Midbrain (tissue), 1 donor: ENCODE measurements at places on chromosomes 16 and 17.

- DNase-seq = no peak
Measured at GRCh38 chr16:57758331-57759117, 23.0 kb downstream of the KATNB1 start.

GRCh38 chr17:76278268-76278908 lies 13.2 kb downstream of the UBALD2 start:
- DNase-seq = no peak

GRCh38 chr17:34437188-34437587 lies 74.2 kb upstream of the CCL1 start:
- no peak for DNase-seq

- DNase-seq = no peak
Measured at GRCh38 chr17:33012522-33013033, 20.9 kb downstream of the SPACA3 start.

- DNase-seq = no peak
Measured at GRCh38 chr17:13268791-13269595, 251.2 kb upstream of the ELAC2 start.

- DNase-seq = no peak
Measured at GRCh38 chr17:17833658-17834357, 3.0 kb downstream of the SREBF1 start.

DNA sequence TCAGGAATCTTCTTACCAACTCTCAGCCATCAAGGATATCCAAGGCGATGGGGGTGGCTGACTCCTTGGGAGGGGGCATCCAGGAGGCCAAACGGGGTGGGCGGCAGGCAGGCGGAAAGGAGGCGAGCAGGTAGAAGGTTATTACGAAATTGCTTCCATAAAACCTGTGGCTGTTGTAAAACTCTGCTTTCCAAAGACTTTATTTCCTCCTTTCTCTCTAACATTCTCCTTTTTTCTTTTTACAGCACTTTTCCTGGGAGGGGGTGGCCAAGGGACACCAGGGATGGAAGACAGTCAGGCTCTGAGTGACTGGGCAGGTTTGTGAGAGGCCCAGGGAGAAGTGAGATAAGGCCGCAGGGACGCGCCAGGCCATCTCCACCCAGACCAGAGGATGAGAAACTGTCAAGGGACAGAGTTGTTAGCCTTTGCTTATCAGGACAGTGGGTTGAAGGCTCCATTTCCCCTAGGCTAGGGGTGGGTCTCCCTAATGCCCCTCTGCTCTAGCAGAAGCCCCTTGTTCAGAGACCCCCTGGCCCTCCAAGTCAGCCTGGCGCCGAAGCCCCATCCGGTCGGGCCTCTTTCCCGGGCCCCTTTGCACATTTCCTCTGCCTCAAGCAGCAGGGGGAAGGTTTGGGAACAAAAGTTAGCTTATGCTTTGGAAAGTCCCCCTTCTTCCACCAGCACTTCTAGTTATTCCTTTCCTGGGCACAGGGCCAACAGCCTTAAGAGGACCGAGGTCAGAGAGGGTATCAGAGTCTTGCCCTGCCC lies 5.0 kb upstream of the HOXB9 start:
- DNase-seq = no peak

- DNase-seq = no peak
Measured at GRCh38 chr16:64144617-64145016, 977.2 kb downstream of the CDH11 start.

DNA sequence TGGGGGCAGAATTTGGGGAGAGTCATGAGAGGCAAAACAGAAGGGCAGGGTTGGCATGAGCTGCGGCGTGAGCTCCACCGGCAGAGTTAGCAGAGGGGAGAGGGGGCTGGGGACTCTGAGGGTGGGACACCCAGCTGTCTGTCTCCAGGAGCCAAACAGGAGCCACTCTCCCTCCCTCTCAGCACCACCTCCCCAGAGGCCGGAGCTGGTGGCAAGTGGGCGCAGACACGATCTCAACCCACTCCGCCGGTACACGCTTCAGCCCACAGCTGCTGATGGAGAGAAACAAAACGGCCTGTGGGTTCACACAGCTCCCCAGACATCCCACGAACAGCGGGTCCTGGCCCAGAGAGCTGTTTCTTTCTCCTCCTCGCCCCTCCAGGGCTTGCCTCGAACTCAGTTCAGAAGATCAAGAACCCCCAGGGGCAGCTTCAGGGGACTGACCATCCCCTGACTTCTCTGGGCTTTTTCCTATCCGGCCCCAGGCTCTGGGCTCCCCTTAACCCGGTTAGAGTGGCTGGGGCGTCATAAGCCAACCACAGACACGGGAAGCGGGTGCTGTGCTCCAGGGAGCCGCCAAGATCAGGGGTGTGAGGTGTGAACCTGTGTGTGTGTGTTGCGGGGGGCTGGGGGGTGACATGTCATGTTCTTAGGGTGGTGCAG lies 7.6 kb downstream of the RHBDF2 start:
- no peak for DNase-seq

GRCh38 chr17:75908201-75908600 lies 3.5 kb upstream of the MRPL38 start:
- no peak for DNase-seq

GRCh38 chr16:28189245-28189644 lies 22.5 kb downstream of the XPO6 start:
- DNase-seq = no peak

GRCh38 chr16:68408967-68409366 lies 39.3 kb downstream of the SMPD3 start:
- DNase-seq = no peak

GRCh38 chr17:37570527-37571093 lies 38.6 kb downstream of the SYNRG start:
- DNase-seq = no peak

GRCh38 chr16:72554935-72555334 lies 383.0 kb upstream of the PMFBP1 start:
- no peak for DNase-seq

- DNase-seq = no peak
Measured at GRCh38 chr17:4344926-4345325, 21.5 kb downstream of the UBE2G1 start.

DNA sequence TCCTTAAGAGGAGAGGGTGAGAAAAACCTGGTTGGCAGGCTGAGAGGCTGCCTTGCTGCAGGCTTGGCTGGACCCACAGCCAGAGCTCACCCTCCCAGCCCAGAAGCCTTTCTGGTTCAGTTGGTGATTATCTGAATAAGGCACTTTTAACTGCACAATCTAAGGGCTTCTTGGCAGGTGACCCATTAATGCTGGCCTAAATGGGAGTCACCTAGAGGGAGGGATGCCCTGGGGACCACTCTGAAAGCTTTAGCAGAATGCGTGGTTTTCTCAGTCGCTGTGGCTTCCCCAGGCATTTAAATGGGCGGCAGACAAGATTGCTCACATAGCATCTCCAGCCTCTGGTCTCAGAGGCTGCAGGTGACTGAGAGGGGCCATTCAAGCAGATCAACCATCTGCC lies 33.2 kb upstream of the SHISA9 start:
- no peak for DNase-seq

GRCh38 chr16:65919145-65919985 lies 447.1 kb upstream of the CDH5 start:
- DNase-seq = no peak

DNA sequence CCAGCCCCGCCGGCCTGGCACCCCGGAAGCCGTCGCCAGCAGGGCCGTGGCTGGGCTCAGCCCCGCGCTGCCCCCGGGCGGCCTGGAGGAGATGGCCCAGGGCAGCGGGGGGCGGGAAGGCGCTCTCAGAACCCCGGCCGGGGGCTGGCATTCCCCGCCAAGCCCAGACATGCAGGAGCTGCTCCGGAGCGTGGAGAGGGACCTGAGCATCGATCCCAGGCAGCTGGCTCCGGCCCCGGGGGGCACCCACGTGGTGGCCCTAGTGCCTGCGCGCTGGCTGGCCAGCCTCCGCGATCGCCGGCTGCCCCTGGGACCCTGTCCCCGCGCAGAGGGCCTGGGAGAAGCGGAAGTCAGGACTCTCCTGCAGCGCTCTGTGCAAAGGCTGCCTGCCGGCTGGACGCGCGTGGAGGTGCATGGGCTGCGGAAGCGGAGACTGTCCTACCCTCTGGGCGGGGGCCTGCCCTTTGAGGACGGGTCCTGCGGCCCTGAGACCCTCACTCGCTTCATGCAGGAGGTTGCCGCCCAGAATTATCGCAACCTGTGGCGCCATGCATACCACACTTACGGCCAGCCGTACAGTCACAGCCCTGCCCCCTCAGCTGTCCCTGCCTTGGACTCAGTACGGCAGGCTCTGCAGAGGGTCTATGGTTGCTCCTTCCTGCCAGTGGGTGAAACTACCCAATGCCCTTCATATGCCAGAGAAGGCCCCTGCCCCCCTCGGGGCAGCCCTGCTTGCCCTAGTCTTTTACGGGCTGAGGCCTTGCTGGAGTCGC lies 551 bp downstream of the WDR81 start:
- DNase-seq = no peak

DNA sequence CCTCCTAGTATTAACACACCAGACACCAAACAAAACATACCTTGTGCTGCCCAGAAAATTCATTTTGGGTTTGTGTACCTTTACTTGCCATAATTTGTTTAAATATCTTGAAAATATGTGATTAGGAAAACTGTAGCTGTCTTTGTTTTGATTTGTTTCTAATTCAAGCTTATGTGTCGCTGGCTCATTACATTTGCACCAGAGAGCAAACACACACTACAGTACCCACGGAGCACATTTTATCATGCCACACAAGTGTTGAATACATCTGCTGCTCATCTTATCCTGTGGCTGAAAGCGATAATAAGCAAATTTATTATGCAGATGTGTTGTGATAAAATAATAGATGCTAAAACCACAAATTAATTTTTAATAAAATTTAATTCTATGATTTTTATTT lies 63.1 kb downstream of the SPAG9 start:
- DNase-seq = no peak

GRCh38 chr17:8153525-8153956 lies 1.3 kb upstream of the PER1 start:
- DNase-seq = peak; percentile 74

DNA sequence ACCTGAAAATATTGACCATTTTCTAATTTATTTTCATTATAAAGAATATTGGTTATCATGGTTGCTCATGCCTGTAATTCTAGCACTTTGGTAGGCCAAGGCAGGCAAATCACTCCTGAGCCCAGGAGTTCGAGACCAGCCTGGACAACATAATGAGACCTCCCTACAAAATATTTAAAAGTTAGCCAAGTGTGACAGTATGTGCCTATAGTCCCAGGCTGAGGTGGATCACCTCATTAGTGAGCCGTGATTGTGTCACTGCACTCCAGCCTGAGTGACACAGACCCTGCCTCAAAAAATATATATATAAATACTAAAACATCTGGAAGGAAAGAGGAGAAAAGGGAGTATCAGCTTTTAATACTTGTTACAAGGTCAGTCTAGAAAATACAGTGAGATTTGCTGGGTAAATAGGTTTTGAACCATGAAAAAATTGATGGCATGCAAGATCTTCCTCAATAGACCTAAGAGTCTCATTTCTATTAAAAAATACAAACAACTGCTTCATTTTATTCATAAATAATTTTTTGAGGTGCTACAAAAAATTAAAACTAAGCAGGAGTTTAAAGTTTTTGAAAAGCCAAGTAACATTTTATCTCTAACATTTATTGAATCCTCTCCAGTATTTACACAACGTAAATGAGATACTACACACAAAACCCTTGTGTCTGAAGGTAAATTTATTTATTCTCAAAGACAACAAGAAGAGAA lies 47.7 kb downstream of the TUBD1 start:
- no peak for DNase-seq

GRCh38 chr17:17865035-17865434 lies 28.2 kb upstream of the SREBF1 start:
- no peak for DNase-seq

DNA sequence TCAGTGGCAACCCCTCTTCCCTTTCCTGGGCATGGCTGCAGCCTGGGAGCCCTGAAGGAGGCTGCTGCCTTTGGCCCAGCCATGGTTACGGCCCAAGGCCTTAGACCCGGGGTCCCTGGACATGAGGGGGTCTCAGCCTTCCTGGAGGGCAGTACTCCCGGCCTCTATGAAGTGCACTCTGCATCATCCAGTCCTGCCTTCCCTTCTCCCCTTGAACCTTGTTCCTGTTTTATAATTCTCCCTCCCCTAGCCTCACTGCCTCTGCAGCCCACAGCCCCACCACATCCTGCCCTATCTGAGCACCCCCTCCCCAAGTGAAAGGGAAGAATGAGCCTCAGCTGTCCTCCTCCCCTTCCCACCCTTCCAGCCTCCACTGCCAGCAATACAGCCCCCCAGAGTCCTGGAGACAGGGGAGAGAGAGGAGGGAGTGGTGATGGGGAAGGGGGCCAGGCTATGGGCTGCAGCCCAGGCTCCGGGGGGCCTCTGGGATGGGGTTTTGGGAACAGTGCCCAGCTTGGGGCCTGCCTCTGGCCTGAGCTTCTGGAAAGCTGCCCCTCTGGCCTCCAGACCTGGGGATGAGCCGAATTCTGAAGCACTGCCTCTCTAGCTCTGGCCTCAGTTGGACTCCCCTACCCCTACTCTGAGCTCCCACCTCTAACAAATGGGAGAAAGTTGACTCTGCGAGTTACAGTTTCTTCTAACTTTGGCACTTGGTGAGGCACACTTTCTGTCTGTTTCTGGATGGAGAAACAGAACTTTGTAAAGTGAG lies 7.6 kb downstream of the CCR7 start:
- DNase-seq = no peak

DNA sequence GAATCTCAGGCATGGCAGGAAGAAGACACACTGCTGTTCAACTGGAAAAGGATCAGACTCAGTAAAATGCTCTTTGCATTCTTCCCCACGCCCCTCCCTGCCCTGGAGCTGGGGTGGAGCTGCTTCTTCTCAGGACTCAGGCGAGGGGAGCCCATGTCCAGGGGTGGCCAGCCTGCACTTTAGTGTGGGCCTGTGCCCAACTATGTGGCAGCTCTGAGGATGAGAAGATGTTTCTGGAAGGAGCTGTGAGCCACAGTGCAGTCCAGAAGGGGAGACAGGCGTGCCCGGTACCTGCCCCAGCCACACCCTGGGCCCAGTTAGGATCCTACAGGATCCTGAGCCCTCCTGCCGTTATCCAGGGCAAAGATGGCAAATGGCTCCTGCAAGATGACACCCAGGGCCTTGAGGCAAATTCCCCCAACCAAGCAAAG lies 120.3 kb downstream of the ANKRD11 start:
- DNase-seq = no peak

- DNase-seq = peak; percentile 88
Measured at GRCh38 chr17:14069251-14070021, at the start of gene COX10. TSS of gene COX10 (plus strand) at chr17:14069504. CDS start at chr17:14069606, 102 bp downstream.

GRCh38 chr17:45748731-45749310 lies 35.3 kb upstream of the CRHR1 start:
- no peak for DNase-seq

DNA sequence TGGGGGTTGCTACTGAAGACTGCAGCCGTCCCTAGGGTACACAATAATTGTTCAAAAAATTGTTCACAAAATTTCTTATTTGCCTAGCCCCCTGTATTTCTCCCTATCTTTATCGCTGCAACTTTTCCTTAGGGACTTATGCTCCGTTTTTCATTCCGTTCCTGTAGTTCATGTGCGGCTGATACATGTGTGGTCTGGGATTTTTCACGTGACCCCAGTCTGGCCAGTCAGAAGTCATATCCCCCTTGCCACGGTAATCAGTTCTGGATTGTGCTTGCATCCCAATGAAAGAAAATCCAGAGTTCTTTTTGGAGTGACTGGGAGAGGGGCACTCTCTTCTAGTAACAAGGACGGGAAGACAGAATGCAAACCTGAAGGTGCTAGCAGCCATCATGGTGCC lies 610.7 kb upstream of the C16orf82 start:
- DNase-seq = no peak
